ENCODE measurements at places on chromosomes 13 and 19.

- DNase-seq: no peak
Observed at GRCh38 chr13:52053460-52053859, 29.0 kb downstream of the UTP14C start.

GRCh38 chr19:58460039-58460438 is 6.8 kb upstream of the ZNF324 start:
- DNase-seq: no peak

- no peak for DNase-seq
Observed at GRCh38 chr13:100674572-100674871, at the start of gene TMTC4. TMTC4 (minus strand) TSS chr13:100674795; CDS start chr13:100670362, 4,433 bp downstream.

GRCh38 chr13:59982631-59983382 is 180.9 kb downstream of the DIAPH3 start:
- no peak for DNase-seq

GRCh38 chr13:104477261-104477660 is 1411.0 kb upstream of the SLC10A2 start:
- DNase-seq: no peak

DNA sequence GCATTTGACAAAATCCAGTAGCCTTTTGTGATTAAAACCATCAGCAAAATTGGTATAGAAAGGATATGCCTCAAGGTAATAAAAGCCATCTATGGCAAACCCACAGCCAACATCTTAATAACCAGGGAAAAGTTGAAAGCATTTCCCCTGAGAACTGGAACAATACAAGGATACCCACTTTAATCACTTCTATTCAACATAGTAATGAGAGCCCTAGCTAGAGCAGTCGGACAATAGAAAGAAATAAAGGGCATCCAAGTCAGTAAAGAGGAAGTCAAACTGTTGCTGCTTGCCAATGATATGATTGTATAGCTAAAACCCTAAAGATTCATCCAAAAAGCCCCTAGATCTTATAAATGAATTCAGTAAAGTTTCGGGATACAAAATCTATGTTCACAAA is 1510.3 kb downstream of the PCDH9 start:
- no peak for DNase-seq

GRCh38 chr13:106232681-106233080 is 302.8 kb downstream of the EFNB2 start:
- no peak for DNase-seq

- no peak for DNase-seq
Observed at GRCh38 chr13:61010358-61010757, 405.3 kb downstream of the PCDH20 start.

DNA sequence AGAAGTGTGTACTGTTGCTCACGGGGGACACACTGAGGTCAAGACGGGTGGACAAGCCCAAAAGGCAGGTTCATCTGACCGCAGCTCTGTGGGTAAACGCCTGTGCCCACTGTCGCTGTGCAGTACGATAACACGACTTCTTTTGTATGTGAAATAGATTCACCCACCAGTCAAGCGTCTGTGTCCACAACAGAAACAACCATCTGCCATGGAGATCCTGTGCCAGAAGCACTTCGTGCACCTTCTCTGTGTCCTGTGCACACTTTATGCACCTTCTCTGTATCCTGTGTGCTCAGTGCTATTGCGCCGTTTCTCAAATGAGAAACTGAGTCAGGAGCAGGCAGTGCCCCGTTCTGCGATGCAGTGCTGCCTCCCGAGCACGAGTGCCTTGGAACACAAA is 138.9 kb downstream of the ATP11A start:
- no peak for DNase-seq

DNA sequence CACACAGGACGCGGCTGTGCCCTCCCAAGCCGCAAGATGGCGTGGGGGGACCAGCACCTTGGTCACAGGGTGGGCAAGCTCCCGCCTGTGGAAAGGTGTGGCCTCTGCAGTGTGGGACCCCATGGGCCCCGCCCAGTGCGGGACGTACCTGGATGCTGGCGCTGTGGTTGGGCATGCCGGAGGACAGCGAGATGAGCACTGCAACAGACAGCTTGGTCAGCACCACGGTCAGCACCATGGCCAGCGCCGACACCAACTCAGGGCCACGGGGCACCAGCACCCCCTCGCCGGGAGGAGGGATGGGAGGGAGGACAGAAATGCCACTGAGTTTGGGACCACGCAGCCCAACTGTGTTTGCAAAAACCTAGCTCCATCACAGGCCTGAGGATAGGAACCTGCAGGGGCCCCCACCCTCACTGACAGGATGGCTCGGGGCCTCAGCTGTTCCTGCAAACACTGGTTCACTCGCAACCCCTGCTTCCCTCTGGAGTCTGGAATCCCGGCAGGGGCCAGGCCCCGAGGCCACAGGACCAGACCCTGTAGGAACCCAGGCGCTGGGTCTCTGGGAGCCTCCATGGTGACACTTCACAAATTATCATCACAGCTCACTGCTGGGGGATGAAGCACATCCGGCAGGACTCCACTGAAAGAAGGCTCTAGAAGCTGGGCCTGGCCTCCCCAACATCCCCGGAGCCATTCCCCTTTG is 27.1 kb downstream of the IZUMO4 start:
- no peak for DNase-seq

DNA sequence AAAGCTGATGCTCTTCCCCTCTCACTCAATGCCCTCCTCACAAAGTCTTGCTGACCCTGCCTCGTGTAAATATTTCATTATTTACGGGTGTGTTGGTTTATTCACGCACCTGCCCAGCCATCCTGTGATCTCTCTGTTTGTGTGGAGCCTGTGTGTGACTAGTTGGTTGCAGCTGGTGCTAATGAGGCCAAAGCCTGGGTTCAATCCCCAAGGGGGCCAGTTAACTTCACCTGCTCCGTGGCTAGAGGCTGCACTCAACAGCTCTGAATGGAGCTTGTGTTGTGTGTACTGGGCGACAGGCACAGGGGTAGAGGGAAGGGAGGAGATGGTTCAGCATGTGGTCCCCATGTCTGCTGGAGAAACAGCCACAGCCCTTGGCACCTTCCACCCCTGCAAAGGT is 109.5 kb downstream of the DNAJC15 start:
- no peak for DNase-seq

GRCh38 chr13:99015606-99016490 is 38.0 kb upstream of the DOCK9 start:
- DNase-seq: no peak

All from activated T-helper 1 cell treated with anti-CD3 and anti-CD28 coated beads, Interleukin-12 subunit alpha, Interleukin-12 subunit beta, Interleukin-2, Interleukin-4 antibody, amounts not matched to agents 30 ng/mL and 10 ng/mL and 1 ng/mL, durations not matched to agents 14 hours and 24 hours and 36 hours (primary cell).